ENCODE measurements at places on chromosomes 6 and 20. TPM values are rescaled to one million over a fixed set of nuclear protein-coding genes. Genes with fewer than 3 reads are reported as not detected.

Gene CAPN11
- total RNA-seq = not detected

Gene ARID1B
- total RNA-seq = 13.8 TPM

DNA sequence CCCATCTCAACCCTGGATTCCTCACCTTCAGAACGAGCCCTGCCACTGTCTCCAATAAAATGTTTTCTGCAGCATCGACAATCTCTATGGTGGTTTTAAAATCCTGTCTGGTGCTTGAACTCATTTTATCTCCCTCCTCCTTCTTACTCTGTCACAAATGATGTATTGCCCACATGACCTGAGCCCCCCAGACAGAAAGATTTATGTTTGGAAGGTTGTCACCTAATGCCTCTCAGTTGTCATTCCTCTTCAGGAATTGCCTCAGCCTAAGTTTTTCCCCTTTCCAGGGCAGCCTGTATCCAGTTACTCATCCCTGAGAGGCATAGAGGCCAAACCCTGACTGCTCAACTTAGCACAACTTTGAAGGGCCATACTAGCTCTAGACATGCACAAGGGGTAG lies 9.2 kb downstream of the GPX5 start:
- DNase-seq = no peak

- no peak for DNase-seq
Observed at GRCh38 chr6:751765-752164, 58.8 kb upstream of the EXOC2 start.

- no peak for DNase-seq
Observed at GRCh38 chr6:116060572-116061283, at the start of gene FRK. Gene FRK (minus strand): TSS chr6:116060891. CDS start chr6:116060311, 580 bp downstream.

DNA sequence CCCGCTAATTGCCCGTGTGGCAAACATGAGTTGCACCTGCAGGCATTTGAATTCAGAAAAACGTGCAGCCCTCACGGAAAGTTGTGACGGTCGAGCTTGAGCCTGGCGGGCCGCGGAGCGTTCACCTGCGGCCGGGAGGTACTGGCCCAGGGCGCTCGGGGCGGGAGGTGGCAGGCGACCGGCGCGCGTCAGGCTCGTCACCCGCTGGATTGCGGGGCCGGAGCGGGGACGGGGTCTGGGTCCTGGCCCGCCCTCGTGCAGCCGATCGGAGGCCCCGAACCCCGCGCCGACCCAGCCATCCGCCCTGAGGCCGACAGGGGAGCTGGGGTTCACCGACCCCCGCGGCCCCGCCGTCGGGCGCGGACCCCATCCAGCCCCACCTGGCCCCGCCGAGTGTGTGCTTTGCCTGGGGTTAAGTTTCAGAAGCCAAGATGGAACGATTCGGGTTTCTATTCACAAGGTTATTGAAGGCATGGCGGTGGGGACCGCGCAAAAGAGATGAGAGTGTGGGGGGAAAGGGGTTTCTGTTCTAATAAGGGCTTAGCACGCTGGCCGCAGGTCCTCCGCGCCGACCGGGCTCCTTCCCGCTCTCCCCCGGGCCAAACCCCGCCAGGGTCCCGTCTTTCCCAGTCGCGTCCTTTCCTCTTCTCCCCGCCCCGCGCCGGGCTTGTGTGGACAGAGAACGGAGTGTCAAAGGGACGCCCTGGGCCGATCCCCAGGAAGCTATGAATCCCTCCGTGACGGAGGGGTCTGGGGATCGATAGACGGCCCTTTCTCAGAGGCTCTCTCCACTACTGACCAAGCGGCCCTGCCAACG lies 1.6 kb upstream of the HEY2 start:
- no peak for DNase-seq

GRCh38 chr6:25405442-25405841 lies 126.3 kb downstream of the CARMIL1 start:
- DNase-seq = no peak

GRCh38 chr6:162711376-162711775 lies 16.2 kb downstream of the PRKN start:
- no peak for DNase-seq

- DNase-seq = peak; percentile 48
Observed at GRCh38 chr6:17167327-17167979, 65.6 kb downstream of the STMND1 start.

Measured in A172 (cell line).